ENCODE measurements at places on chromosomes 7 and 10.

GRCh38 chr10:118543714-118544400 lies 51.6 kb downstream of the PRLHR start:
- no peak for DNase-seq

DNA sequence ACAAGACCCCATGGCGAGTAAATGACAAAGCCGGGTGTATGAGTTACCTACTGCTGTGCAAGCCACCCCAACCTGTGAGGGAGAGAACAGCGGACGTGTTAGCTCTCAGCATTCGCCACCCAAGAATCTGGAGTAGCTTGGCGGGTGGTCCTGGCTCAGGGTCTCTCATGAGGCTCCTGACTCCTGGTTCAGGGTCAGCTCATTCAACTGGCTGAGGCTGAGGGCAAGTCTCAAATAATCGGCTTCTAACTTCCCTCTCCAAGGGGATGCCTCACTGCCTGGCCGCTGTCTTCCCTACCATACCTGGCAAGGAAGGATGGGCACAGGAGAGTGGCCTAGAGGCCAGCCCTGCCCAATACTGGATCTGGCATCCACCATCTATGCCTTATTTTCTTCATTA lies 94.2 kb downstream of the HTR5A start:
- DNase-seq, result no peak

DNA sequence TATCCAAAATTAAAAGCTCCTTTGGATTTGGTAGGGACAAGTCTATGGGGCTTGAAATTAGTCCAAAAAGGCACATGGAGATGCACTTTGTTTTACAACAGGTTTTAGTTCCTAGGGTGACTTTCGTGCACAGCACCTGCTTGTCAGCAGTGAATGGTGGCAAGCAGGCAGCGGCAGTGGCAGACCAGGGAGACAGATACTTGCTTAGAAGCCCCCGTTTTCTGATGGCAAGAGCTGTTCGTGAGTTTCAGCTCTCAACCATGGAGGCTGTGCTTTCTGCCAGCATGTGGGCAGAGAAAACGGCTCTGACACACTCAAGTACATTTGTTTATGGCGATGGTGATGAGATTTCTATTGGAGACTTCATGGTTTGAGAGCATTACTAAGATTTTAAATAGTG lies 61.7 kb upstream of the SHH start:
- DNase-seq, result no peak

GRCh38 chr7:156219307-156220077 lies 407.2 kb upstream of the SHH start:
- DNase-seq, result no peak

DNA sequence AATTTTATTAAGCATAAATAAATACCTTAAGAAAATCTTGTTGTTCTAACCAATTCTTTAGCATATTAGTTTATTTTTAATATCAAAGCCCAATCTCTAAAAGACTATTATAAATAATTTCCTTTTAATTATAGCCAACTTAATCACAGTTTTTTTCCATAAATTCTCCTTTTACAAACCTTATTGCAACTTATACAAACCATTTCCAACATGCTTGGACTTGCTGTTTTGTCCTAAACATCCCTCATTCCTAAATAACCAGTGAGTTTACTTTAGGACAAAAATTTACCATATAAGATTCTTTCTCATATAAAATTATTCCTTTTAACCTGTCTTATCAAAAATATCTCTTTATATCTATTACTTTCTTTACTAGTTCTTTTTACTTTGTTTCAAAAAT lies 25.2 kb upstream of the LSM8 start:
- no peak for DNase-seq

DNA sequence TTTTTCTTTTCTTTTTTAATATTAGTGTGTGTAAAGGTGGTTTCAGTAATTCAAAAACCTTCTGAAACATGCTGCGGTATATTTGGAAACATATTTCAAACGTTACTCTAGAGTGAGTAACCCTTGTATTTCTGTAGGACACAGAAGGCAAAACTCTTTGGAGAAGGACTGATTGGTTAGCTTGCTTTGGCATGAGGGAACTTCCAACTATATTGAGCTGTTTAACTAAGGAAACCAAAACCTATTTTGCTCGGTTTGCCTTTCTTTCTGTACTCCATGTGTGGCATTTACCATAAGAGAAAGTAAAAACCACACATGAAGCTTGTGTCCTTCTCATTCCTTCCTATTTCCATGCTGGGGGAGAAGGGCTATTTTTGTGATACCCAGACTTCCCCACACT lies 149.8 kb downstream of the DYNC1I1 start:
- no peak for DNase-seq

- DNase-seq, result no peak
These were observed 37.5 kb downstream of the PLEKHA8 start for GRCh38 chr7:30065746-30066145.

DNA sequence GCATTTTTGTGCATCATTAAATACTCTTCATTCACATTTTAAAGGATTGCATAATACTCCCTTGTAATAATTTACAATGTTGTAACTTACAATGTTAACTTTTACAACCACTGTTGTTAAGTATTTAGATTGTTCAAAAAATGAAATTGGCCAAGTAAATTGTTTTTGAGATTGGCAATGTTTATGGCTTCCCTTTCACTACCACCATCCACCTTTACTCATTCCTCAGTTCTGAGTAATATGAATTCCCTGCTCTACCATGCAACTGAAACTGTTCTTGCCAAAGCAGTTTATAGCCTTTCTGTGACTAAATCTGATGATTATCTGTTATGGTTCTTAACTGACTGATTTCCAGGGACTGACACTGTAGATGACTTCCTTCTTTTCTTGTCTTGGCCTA lies 80.5 kb upstream of the TMEM106B start:
- no peak for DNase-seq

DNA sequence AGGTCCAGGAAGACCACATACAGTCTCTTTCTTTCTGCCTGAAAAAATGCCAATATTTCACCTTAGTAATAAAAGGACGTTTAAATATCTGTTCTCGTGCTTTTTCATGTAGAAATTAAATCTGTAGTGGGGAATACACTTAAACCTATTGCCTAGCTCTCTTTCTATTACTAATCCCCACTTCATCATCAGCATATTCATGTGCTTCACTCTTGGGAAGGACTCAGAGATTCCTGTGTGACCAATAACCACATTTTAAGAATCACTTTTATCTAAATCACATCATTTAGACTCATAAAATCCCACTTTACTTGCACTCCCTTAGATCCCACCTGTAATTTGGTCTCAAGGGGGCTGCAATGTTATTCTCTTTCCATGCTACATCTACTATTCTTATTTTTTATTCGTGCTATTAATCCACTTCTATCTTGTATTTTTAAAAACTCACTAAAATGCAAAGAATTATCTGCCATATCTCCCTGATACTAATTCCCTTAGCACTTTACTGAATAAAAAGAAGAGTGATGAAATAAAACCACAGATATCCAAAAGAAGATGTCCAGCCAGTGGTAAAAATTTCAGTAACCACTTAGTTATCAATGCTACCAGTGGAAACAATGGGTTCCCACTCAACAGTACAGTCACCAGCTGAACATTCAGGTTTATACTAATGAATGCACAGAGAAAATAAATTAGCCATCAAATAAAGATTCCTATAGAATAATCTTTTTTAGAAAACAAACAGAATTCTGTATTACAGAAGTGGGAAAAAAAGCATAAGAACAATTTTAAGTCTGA lies 102.1 kb downstream of the PPP1R17 start:
- DNase-seq, result no peak

DNA sequence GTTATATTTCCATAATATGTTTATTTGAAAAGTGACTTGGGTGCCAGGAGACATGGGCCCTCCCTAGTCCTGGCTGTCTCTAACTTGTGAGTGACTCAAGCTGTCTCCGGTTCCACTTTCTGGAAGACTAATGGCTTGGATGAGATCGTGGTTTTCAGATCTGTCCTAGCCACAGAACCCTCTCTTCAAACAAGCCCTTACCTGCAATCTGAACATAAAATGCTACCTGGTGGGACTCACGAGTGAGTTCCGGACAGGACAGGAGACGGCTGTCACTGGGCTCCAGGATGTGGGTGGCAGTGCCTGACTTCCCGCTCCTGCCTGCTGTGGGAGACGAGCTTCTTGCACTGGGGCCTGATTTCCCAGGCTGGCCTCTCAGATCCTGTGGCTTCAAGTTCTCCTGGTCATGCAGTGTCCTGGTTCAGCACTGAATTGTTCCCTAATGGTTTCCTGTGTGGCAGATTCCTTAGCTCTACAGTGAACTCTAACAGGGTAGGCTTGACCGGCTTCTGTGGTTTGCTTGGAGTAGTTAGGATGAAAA lies 26.0 kb upstream of the PFKFB3 start:
- DNase-seq, result no peak
